Heart left ventricle (tissue), 16 donors: ENCODE measurements at places on chromosomes 7 and 10. TPM values are rescaled to one million over a fixed set of nuclear protein-coding genes. Genes with fewer than 3 reads are reported as not detected.
A peak's percentile ranks its signal among the peaks of the same experiment; 100 is the strongest.

MRLN gene
- not detected for polyA plus RNA-seq

DNA sequence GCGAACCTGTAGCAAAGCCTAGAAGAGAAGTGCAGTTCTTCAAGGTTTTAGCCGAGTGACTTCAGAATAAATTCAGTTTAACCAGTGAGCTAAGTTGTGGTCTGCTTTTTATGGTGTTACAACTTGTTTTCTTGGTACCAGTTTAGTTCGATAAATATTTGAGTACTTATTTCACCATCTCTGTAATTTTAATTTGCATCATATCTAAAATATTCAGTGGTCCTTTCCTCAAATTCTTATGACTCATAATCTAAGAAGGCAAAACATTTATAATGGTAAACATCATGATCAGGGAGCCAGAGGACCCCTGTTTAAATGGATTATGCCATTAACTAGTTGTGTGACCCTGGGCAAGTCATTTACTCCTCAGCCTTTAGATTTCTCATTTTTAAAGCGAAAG lies 4.1 kb upstream of the BMPER start:
- peaks cover 60% of the 10 kb centered on the region for H3K27me3 ChIP-seq
- no peak overlapping the region for H3K27ac ChIP-seq
- no peak for DNase-seq
- no peaks in the 10 kb centered on the region for H3K36me3 ChIP-seq
- H3K4me3 ChIP-seq, result no peak overlapping the region

DNA sequence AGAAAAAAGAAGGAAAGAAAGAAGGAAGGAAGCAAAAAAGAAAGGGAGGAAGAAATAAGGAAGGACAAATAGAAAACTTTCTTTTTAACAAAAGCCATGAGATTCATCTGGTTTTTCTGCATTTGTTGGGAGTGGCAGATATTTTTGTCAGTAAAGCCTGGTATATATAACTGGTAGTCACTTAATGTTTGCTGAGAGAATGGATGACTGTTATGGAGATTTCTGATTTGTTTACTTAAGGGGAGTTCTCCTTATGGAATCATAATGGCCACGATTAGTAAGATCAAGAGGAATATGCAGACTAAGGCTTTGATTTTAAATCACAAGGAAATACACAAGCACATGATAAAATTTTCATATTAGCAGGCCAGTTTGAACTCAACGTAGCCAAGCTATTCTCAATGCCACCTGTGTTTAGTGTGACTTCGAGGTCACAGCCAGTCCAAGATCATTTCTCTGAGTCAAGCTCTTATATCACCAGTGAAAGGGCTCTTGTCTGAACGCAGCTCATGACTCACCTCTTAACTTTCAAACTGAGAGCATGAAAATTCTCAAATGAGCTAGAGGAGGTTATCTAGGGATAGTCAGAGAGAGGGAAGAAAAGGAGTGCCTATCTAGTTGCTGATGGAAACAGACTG lies 445.1 kb upstream of the ZMIZ1 start:
- H3K27ac ChIP-seq, result no peak overlapping the region
- no peak for DNase-seq
- no peak overlapping the region for H3K4me3 ChIP-seq
- peaks cover 4% of the 10 kb centered on the region for H3K4me1 ChIP-seq

DNA sequence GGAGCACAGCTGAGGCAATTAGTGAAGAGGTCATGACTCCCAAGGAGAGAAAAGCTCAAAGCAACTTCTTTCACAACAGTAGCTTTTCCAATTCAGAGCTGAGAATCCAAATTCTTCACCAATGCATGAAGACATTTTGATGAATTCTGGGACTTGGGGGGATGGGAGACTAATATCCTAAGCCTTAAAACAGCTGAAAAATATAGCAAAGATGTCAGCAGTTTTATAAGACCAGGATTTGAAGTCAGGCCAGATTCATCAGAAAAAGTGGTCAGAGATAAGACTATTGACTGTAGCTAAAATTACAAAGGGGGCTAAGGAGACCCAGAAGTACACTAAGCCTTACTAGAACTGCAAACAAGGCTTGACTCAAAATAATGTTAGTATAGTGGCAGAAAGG lies 51.6 kb downstream of the GPR141 start:
- H3K4me3 ChIP-seq, result no peak overlapping the region
- DNase-seq, result no peak
- H3K27me3 ChIP-seq, result no peaks in the 10 kb centered on the region
- H3K36me3 ChIP-seq, result no peaks in the 10 kb centered on the region
- no peaks in the 10 kb centered on the region for H3K4me1 ChIP-seq
- no peak overlapping the region for H3K27ac ChIP-seq

DNA sequence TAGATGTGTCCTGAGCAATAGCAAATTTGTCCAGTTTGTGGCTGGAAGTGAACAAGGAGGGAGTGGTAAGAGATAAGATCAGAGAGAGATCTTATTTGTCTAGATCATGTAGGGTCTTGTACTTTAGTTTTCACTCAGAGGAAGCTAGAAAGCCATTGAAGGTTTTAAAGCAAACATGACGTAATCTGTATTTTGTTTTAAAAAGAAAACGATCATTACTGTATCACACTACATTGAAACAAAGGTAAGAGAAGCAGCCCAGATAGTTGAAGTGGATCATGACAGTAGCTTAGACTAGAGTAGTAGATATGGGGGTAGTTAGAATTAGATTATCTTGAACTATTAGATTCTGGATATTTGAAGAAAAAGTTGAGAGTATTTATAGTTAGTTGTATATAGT lies 23.6 kb upstream of the ZNF804B start:
- H3K4me3 ChIP-seq, result no peak overlapping the region
- no peaks in the 10 kb centered on the region for H3K4me1 ChIP-seq
- H3K36me3 ChIP-seq, result no peaks in the 10 kb centered on the region
- no peak for DNase-seq
- no peaks in the 10 kb centered on the region for H3K27me3 ChIP-seq

FAM180A gene
- polyA plus RNA-seq, result 16.7 TPM

DNA sequence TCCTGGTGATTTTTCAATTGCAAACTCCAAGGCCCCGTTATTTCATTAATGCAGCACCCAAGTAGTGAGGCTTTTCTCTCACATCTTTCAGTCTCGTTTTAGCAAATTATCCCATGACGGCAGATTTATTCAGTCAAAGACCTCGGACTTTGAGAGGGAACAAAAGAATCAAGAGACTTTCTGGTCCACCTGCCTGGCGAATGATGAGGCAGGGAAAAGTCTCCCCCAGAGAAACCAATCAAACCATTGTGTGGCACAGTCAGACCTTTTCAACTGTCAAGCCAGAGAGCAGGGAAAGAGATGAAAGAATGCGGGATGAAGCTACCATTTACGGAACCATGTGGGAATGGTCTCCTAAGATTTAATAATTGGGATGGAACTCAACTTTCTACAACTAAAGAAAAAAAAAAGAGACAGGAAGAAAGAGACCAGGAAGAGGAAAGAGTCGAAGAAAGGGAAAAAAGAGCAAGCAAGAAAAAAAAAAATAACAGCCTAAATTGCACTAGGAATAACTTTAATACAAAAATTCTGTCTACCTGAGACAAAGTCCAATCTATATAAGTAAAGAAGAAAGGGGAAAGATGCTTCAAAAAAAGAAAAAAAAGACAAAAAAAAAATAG lies 22.8 kb downstream of the GLI3 start:
- no peaks in the 10 kb centered on the region for H3K36me3 ChIP-seq
- H3K4me3 ChIP-seq, result no peak overlapping the region
- H3K4me1 ChIP-seq, result no peaks in the 10 kb centered on the region
- no peak for DNase-seq

GRCh38 chr10:107091126-107091525 lies 73.4 kb downstream of the SORCS1 start:
- H3K4me3 ChIP-seq, result no peak overlapping the region
- H3K4me1 ChIP-seq, result no peaks in the 10 kb centered on the region
- H3K27me3 ChIP-seq, result no peaks in the 10 kb centered on the region
- no peaks in the 10 kb centered on the region for H3K36me3 ChIP-seq
- no peak overlapping the region for H3K27ac ChIP-seq

DNA sequence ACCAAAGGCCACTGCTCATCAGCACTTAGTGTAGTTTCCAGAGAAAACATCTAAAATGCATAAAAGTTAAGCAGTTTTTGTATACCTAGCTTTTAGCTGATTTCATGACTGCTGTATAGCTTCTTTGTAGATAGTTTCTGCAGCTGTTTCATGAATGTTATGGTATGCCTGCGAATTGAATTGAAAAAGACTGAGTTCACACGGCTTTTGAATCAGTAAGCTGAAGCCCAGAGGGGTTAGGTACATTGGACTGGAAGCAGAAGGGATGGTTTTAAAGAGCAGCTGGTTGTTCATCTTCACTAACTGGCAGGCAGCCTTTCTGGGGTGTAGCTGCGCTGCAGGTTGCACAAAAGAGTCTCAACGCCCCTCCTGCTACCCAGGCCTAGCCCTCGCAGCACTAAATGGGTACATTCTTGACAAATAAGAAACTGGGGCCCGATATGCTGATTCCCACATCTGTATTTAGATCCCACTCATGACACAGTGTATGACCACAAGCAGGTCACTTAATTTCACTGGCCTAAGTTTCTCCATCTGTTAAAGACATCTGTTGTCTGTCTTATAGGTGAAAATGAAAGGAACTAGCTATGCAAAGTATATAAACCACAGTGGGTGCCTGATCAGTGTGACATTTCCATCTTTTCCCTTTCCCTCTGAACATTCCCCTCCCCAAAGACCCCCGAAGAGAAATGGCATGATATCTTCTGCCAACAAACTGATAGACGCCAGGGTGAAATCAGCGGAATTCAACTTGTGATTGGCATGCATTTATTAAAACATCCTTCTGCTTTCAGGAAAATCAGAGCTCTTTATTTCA lies 85.9 kb upstream of the AGBL3 start:
- H3K4me3 ChIP-seq, result no peak overlapping the region
- H3K36me3 ChIP-seq, result no peaks in the 10 kb centered on the region
- DNase-seq, result no peak
- H3K27ac ChIP-seq, result peak overlapping the region; percentile 17
- no peaks in the 10 kb centered on the region for H3K27me3 ChIP-seq
- peaks cover 70% of the 10 kb centered on the region for H3K4me1 ChIP-seq

DNA sequence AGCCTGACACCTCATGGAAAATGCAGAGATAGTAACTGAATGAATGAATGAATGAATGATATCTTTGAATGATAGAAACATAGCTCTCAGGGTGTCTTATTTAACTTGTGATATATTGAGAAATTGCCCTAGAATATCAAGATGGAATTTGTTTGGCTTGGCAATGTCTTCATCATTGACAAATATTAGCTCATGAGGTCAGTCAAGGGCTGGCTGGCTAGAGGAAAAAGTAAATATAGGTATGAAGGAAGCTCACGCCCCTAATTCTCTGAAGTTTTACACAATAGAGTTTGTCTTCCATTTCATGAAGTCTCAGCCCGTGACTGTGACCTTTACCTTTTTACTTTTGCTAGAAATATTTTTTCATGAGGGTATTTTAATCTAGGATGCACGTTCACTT lies 305.2 kb downstream of the ADARB2 start:
- H3K27me3 ChIP-seq, result no peaks in the 10 kb centered on the region
- no peak overlapping the region for H3K27ac ChIP-seq
- no peaks in the 10 kb centered on the region for H3K4me1 ChIP-seq
- H3K36me3 ChIP-seq, result no peaks in the 10 kb centered on the region

RARRES2 gene
- polyA plus RNA-seq, result 9.2 TPM

GRCh38 chr7:151899513-151900360 lies 22.8 kb upstream of the PRKAG2 start:
- H3K27ac ChIP-seq, result no peak overlapping the region
- no peaks in the 10 kb centered on the region for H3K4me1 ChIP-seq
- no peaks in the 10 kb centered on the region for H3K36me3 ChIP-seq
- H3K27me3 ChIP-seq, result no peaks in the 10 kb centered on the region

NPSR1 gene
- not detected for polyA plus RNA-seq

DNA sequence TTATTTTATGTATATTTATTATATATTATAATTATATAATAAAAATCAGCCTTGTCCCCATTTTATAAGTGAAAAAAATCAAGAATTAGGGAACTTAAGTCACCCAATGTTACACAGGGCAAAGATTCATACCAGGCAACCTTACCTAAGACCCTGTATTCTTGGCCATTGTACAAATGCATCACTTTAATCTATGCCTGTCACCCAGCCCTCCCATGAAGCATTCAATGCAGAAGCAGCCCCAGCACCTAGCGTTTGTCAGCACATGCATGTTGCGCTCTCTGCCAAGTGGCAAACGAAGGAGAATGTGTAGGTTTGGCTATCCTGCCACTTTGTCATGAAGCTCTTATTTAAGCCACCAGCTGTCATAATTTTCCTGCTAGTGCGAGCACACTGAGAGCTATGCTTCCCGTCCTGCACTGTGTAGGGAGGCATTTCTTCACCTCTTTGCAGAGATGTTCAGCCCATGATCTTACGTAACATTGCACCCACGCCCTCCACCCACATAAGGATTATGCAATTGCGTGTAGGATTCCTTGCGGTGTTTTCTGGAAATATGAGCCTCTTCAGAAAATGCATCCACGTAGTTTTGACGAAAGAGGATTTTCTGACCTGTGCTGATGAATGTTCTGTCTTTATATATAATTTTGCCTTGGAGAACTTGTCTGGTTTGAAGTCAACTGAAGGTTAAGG lies 7.7 kb upstream of the COBL start:
- no peak overlapping the region for H3K4me3 ChIP-seq
- no peaks in the 10 kb centered on the region for H3K27me3 ChIP-seq
- DNase-seq, result no peak

ZNF804B gene
- not detected for polyA plus RNA-seq

NRAP gene
- polyA plus RNA-seq, result 301 TPM

DNA sequence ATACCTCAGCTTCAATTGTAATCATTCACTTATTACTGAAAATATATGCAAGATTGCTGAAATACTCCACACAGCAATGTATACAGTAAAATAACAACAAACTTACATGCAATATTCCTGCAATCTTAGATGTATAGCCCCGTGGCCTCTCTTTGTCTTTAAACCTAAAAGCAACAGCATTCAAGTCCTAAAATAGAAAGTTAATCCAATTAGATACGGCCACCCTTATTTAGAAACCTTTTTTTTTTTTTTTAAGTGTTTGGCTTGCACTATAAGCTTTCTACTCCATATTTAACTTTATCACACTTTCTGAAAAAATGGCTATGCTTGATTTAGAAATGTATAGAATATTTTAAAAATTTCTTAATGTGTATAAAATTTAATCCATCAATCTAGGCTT lies 67.6 kb downstream of the IDE start:
- no peak for DNase-seq
- peaks cover 11% of the 10 kb centered on the region for H3K36me3 ChIP-seq
- H3K27ac ChIP-seq, result no peak overlapping the region
- no peak overlapping the region for H3K4me3 ChIP-seq
- no peaks in the 10 kb centered on the region for H3K27me3 ChIP-seq
- no peaks in the 10 kb centered on the region for H3K4me1 ChIP-seq
